IgD-negative memory B cell (primary cell): ENCODE measurements at places on chromosomes 12 and 14. TPM values are rescaled to one million over a fixed set of nuclear protein-coding genes. Genes with fewer than 3 reads are reported as not detected.

The KRT72 gene
- not detected for polyA plus RNA-seq

The KRT2 gene
- polyA plus RNA-seq: not detected

The NPFF gene
- polyA plus RNA-seq: not detected

The MGP gene
- polyA plus RNA-seq: not detected

The LRRC43 gene
- polyA plus RNA-seq: not detected

The IL26 gene
- polyA plus RNA-seq: not detected

The KRT3 gene
- not detected for polyA plus RNA-seq

The MAP1LC3B2 gene
- 6.9 TPM for polyA plus RNA-seq

The OTUB2 gene
- polyA plus RNA-seq: 0.19 TPM

The ADGRD1 gene
- polyA plus RNA-seq: 0.50 TPM

The NTS gene
- polyA plus RNA-seq: not detected

The UNC79 gene
- polyA plus RNA-seq: not detected

The KLHDC1 gene
- 2.6 TPM for polyA plus RNA-seq

The KRT80 gene
- not detected for polyA plus RNA-seq

The CCER1 gene
- not detected for polyA plus RNA-seq
